ENCODE measurements at places on chromosomes 1 and 21.

DNA sequence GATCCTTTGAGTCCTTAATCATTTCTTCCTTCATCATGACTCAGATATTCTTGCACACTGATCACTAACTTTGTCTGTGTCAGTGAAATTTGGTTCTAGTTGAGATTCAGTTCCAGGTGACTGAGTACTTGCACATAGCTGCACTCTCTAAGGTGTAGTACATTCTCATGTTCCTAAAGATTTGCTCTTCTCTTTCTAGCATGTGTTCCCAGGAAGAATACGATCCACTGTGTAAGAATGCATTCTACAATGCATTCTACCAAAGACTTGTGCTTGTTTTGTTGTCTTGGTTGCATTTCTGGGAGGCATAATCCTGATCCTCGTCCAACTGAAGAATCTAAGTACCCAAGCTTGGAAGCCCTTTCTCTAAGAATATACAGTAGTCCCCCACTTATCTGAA is 104.3 kb upstream of the CDC42BPA start:
- no peak for DNase-seq

GRCh38 chr1:86263101-86263500 is 106.5 kb upstream of the COL24A1 start:
- no peak for DNase-seq

DNA sequence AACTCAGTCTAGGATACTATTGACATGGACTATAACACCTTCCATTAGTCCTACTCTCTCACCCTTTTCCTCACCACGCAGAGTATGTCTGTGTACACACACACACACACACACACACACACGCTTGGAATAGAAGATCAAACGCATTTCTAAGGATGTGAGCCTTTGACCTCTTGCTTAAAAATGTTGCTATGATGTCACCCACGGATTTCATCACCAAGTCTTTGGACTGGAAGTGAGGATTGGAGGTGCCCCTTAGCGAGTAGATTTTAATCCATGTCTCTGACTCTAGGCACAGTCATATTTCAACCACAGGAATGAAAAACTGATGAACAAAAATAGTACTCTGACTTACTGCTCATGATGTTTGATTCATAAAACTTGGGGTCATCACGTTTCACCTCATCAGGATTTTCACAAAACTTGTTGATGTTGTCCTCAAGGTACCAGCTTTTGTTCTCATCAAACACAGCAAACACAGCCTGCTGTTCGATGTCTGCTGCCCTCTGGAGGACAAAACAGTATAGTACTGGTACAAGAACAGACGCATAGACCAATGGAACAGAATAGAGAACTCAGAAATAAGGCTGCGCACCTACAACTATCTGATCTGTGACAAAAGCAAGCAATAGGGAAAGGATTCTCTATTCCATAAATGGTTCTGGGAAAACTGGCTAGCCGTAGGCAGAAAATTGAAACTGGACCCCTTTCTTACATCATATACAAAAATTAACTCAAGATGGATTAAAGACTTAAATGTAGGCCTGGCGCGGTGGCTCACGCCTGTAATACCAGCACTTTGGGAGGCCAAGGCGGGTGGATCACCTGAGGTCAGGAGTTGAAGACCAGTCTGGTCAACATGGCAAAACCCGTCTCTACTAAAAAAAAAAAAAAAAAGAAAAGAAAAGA is 39.9 kb downstream of the F5 start:
- peak; percentile 55 for DNase-seq

- no peak for DNase-seq
Observed at GRCh38 chr1:154879038-154879421, 8.9 kb upstream of the KCNN3 start.

DNA sequence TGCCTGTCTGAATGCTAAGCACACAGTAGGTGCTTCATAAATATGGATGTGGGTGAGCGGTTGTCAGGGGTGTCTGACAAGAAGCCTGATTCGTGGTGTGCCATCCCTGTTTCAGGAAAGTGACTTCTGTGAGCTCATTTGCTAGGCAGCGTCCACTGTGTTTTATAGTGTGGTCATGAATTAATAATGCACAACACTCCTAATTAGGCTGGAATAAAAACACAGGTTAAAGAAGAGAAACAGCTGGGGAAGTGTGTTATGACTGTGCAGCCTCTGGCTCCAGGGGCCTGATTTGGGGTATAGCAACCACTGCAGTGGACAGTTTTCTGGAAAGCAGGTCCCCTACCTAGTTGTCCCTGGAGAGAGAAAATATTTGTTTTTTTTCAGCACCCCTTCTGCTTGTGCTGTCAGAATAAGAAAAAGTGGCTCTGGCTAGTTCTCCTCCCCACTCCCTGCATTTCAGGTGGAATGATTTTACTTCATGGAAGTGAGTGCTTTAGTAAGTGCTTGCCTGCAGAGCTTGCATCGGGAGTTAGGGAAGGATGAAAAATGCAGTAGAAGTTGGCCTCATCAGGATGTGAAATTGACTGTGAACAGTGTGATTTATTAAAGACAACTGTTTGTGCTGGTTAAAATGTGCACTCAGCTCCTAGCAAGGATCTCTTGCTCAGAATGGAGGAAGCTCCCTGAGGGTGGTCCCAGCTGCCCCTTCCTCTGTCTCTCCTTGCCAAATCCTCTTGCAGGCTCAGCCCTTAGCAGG is 333.8 kb downstream of the HHAT start:
- DNase-seq, result no peak

DNA sequence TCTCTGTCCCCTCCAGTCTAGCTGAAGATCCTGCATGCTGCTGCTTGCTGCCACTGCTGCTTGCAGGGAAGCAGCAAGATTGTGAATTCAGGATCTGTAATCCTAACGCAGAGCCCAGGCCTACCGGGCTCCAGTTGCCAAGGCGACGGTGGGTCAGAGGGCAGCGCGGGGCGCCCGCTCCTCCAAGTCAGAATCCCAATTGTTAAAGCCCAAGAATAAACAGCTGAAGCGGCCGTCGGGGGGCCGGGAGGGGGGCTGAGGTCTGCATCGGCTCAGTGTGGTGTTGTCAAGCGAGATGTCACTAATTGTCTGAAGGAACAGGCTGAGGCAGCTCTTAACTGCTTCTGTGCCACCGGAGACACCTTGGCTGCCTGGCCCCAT is 36.8 kb downstream of the AHDC1 start:
- no peak for DNase-seq

Data from NCI-H510A (cell line).